Cardiac muscle cell (in vitro differentiated cells and primary cell): ENCODE measurements at places on chromosomes 6 and 20. TPM values are rescaled to one million over a fixed set of nuclear protein-coding genes. Genes with fewer than 3 reads are reported as not detected.

The KCNK17 gene
- not detected in 2 replicates for total RNA-seq

The SRMS gene
- not detected in 2 replicates for total RNA-seq

The TREML2 gene
- total RNA-seq, result not detected in 2 replicates

The FAM110A gene
- total RNA-seq, result 22.3 and 34.4 TPM in 2 replicates

The VNN1 gene
- total RNA-seq, result not detected in 2 replicates

The CLDN20 gene
- total RNA-seq, result not detected in 2 replicates

The SMOC2 gene
- 2.9 and 3.2 TPM in 2 replicates for total RNA-seq

The RGS17 gene
- total RNA-seq, result 0.15 and 0.74 TPM in 2 replicates

The PRKN gene
- total RNA-seq, result 8.0 and 28.1 TPM in 2 replicates

The BPIFB2 gene
- total RNA-seq, result not detected in 2 replicates

The NHSL1 gene
- total RNA-seq, result 8.4 and 11.3 TPM in 2 replicates

The LY6G6C gene
- not detected in 2 replicates for total RNA-seq

The TPBG gene
- 13.2 and 14.3 TPM in 2 replicates for total RNA-seq

The CENPQ gene
- total RNA-seq, result 1.6 and 4.0 TPM in 2 replicates

The ANGPT4 gene
- 0.21 and 0.80 TPM in 2 replicates for total RNA-seq

The GHRH gene
- 0.63 and 1.1 TPM in 2 replicates for total RNA-seq

The CTCFL gene
- 0.09 TPM in 1 of 2 replicates, not detected in the other for total RNA-seq

The WFDC5 gene
- not detected in 2 replicates for total RNA-seq

The PHACTR3 gene
- total RNA-seq, result 0.14 and 17.0 TPM in 2 replicates

The BTN1A1 gene
- total RNA-seq, result not detected in 2 replicates
